ENCODE measurements at places on chromosomes 1 and 21.

DNA sequence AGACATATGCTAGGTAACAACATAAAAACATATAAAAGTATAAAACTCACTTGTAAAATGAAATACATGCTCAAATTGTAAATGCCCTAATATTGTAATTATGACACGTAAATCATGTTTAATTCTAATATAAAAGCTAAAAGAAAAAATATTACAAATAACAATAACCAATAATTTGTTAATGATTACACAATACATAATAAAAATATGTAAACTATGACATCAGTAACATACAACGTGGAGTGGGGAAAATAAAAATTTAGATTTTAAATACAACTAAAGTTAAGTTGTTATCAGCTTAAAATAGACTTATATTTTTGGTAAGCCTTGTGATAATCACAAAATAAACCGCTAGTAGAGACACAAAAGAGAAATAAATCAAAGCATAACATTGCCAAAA is 376.4 kb downstream of the BRINP2 start:
- no peak for DNase-seq

- DNase-seq: no peak
Measured at GRCh38 chr1:210482945-210483617, 154.4 kb downstream of the HHAT start.

- no peak for DNase-seq
Measured at GRCh38 chr1:182217071-182217470, 155.6 kb upstream of the ZNF648 start.

DNA sequence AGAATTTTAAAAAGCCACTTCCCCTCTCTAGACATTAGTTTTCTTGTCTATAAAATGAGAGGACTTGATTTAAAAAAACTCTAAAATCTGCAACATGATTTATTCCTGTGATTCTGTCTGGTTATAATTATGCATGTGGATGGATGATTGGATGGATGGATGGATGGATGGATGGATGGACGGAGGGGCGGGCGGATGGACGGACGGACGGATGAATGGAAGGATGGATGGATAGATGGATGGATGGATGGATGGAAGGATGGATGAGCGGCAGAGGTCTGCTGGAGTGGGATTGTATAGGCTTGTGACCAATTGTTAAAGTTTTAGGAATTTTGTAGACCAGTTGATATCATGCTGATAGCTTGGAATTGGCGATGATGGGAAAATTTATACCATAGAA is 135.2 kb upstream of the TIAM1 start:
- DNase-seq: no peak

GRCh38 chr1:87089070-87089736 is 174.8 kb downstream of the HS2ST1 start:
- no peak for DNase-seq

- no peak for DNase-seq
Measured at GRCh38 chr1:159939678-159940002, 5.8 kb downstream of the IGSF9 start.

DNA sequence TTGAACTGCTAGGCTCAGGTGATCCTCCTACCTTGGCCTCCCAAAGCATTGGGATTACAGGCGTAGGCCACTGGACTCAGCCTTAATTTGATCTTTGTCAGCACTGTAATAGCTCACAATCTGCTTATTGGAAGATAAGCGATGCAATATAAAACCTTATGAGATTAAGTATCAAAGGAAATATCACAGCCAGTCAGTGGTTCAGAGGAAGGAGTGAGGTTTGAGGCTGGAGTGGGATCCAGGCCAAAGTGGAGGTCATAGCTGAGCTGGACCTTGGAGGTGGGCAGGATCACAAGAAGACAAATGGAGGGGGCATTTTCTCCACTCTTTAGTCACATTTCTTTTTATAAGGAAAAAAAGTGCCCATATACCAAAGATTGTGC is 228.5 kb downstream of the RHOU start:
- DNase-seq: no peak

GRCh38 chr1:246491551-246492053 is 15.5 kb downstream of the SMYD3 start:
- DNase-seq: no peak

DNA sequence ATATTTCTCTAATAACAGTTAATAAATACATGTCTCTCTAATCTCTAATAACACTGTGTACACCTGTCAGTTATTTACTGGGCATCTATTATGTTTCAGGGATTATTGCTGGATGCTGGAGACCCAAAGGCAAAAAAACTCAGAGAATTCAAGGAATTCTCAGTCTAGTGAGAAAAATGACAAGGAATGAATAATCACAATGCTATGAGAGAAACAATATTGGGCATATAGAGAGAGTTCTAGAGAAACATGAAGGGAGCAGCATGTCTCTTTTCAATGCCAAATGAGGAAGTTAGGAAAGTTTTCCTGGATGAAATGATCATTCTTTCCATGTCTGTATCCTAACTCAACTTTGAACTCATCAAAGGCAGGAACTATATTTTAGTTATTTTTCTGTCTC is 82.8 kb downstream of the TNFSF18 start:
- no peak for DNase-seq

DNA sequence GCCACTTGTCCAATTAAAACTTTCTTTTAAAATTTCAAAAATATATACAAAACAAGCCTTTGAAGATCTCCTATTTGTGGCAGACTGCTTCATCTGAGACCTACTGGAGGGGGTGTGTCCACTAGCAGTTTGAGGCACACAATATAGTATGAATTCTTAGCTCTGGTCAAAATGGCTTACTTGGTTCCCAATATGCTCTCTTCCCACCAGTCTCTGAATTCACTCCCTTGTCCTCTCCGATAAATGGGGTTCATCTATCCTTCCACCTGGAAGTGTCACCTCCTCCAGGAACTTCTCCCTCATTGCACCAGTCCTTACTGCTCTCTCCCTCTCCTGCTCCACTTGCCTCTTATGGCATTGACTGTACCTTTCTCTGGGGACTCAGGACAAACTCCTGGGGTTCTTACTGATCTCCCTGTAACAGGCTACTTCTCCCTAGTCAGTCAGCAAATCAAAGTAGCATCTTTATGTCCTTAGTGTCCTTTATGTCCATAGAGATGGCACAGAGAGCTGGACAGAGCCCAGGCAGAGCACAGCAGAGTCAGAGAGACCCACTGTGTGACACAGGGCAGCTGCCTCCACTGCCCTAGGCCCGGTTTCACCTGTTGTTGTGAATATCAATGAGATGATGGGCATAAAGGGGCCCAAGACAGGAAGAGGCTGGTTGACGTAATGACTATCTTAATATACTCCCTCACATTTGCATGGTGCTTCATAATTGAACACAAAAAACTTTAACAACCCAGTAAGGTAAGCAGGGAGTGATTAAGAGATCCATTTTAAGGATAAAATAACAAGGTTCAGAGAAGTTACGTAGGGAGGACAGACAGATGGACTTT is 3.6 kb downstream of the ASAP3 start:
- DNase-seq: no peak

DNA sequence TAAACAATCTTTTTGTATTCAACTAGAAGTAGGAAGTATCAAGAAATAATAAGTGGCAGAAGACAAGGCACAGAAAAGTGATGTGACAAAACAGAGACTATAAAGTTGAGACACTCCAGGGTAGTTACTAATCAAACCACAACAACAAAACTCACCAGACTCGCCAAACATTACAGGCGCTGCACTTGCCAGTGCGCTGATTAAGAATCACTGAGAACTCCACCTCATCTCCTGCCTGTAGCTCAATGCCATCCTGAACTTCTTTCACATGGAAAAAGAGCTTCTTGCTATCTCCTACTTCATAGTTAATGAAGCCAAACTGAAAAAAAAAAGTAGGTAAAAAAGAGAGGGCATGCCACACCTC is 2.8 kb upstream of the NRAS start:
- DNase-seq: no peak

GRCh38 chr1:236394879-236395229 is 768 bp downstream of the EDARADD start:
- peak; percentile 23 for DNase-seq

DNA sequence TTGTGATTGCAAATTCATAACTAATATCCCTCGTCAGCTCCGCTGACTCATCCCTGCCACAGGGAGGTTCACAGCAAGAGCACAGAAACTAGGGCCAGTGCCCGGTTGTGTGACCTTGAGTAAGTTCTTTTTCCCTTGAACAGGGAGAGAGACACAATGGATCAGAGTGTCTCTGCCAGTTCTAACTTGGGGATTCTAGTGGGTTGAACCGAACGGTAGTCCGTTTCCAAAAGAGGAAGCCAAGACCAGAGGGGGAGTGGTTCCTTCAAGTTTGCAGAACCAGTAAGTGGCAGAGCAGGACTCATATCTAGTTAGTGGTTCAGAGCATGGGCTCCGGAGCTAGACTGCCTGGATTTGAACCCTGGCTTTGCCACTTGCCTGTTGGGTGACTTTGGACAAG is 4.9 kb upstream of the SHISA4 start:
- no peak for DNase-seq

DNA sequence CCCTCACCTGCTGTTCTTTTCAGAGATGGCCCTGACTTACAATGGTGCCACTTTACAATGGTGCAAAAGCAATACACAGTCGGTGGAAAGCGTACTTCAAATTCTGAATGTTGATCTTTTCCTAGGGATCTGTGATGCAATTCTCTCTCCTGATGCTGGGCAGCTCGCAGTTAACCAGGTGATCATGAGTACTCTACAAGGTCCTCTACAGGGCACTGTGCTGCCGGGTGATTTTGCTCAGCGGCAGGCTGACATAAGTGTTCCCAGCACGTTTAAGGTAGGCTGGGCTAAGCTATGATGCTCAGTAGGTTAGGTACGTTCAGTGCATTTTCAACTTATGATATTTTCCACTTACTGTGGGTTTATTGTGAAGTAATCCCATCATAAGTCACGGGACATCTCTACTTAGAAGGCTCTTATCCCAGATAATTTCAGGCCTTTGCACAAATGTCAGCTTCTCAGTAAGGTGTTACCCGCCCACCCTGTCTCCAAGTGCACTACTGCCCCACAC is 126.5 kb downstream of the KCNN3 start:
- DNase-seq: no peak

DNA sequence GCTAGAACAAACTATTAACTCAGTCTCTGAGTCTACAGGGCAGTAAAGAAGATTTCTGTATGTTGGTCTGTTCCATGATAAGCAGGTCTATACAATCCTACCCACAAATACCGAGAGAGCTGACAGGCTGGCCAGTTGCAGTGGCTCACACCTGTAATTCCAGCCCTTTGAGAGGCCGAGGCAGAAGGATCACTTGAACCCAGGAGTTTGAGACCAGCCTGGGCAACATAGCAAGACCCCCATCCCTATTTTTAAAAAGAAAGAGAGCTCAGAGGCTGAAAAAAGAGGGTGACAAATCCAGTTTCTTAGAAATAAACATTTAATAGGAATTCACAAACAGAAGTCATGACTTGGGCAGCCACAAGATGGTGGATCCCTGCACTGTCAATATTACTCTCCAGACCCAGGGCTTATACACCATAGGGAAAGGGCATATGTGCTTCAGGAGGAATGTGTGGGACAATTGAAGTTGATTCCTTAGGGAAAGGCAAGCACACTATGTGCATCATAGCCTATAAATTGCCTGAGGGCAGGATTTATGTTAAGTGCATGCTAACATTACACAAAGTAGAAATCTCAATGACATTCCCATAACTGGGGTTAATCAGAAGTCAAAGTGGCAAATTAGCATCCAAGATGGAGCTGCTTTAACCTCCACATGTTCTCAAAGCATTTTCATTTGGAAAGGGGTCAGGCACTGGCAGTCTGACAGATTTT is 66.8 kb downstream of the SLC16A1 start:
- no peak for DNase-seq

DNA sequence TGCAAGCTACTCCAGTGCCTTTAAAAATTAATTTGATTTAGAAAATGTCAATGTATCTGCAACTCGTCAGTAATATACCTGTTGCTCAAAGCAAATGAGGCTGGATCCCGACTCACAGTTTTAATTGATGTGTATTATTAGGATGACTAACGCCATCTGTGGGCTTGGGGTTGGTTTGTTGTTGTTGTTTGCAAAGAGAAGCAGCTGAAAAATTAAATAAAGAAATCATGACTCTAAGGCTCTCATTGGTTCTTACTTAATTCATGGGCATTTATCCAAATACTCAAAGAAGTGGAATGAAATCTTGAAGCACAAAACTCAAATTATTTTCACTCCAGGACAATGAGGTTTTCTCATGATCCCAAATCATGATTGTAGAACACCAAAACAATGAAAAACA is 46.4 kb downstream of the SEC16B start:
- no peak for DNase-seq

GRCh38 chr1:80893115-80893514 is 907.6 kb upstream of the ADGRL2 start:
- no peak for DNase-seq

- no peak for DNase-seq
Measured at GRCh38 chr1:46041974-46042373, 90.5 kb downstream of the PIK3R3 start.

DNA sequence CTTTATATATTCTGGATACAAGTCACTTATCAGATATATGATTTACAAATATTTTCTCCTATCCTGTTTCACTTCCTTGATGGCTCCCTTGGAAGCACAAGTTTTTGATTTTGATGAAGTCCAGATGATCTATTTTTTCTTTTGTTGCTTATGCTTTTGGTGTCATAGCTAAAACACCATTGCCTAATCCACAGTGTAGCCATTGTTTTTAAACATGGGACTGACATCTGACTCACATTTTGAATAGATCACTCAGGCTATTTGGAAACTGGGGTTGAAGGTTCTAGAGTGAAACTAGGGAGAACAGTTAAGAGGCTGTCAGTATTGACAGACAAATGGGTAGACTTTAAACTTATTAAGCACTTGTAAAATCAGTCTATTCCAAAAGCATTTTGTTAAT is 16.6 kb downstream of the AK4 start:
- DNase-seq: no peak

GRCh38 chr1:82451191-82451590 is 650.5 kb downstream of the ADGRL2 start:
- no peak for DNase-seq

GRCh38 chr1:12173631-12174121 is 6.9 kb downstream of the TNFRSF1B start:
- DNase-seq: no peak

DNA sequence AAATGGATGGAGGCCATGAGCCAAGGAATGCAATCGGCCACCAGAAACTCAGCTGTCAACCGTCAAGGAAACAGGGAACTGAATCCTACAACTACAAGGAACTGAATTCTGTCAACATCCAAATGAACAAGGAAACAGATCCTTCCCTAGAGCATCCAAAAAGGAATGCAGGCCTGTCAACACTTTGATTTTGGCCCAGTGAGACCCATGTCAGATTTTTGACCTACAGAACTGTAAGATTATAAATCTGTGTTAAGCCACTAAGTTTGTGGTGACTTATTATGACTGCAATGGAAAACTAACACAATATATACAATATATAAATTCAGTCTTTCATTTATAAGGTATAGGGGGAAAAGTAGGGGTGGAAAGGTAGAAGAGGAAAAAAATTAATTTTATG is 55.3 kb downstream of the SHCBP1L start:
- no peak for DNase-seq

DNA sequence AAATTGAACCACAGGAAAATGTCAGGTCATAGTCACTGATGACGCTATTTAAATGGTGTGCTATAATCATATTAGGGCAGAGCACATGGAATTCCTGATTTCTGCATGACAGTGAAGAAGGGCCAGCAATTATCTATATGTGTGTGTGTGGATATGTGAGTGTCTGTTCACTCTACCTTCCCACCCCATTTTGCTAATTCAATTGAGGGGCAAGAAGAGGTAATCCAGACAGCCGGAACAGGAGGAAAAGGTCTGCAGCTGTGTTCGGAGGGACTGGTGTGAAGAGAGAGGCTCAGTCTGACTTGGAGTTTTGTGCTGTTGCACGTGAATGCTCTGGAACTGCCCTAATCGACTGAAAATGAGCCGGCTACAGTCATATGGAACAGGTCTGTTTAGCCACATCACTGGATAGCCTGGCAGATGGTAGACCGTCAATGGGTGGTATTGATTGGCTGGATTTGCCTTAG is 5.1 kb upstream of the ELAVL4 start:
- DNase-seq: no peak

All from GM12892 (cell line).